ENCODE measurements at places on chromosomes 3 and 15.

- no peak for DNase-seq
Observed at GRCh38 chr3:57709031-57709430, 16.2 kb upstream of the DENND6A start.

- no peak for DNase-seq
Observed at GRCh38 chr15:31298707-31299172, 27.9 kb upstream of the KLF13 start.

DNA sequence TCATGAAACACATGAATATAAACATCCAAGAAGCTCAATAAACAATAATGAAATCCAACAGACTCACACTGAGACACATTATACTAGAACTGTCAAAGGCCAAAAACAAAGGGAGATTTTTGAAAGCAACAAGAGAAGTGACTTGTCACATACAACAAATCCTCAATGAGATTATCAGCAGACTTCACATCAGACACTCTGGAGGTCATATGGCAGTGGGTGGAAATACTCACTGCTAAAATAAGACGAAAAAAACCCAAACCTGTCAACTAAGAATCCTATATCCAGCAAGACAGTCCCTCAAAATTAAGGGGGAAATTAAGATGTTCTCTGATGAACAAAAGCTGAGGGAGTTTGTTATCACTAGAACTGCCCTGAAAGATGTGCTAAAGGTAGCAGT is 125.4 kb upstream of the MELTF start:
- DNase-seq = no peak

DNA sequence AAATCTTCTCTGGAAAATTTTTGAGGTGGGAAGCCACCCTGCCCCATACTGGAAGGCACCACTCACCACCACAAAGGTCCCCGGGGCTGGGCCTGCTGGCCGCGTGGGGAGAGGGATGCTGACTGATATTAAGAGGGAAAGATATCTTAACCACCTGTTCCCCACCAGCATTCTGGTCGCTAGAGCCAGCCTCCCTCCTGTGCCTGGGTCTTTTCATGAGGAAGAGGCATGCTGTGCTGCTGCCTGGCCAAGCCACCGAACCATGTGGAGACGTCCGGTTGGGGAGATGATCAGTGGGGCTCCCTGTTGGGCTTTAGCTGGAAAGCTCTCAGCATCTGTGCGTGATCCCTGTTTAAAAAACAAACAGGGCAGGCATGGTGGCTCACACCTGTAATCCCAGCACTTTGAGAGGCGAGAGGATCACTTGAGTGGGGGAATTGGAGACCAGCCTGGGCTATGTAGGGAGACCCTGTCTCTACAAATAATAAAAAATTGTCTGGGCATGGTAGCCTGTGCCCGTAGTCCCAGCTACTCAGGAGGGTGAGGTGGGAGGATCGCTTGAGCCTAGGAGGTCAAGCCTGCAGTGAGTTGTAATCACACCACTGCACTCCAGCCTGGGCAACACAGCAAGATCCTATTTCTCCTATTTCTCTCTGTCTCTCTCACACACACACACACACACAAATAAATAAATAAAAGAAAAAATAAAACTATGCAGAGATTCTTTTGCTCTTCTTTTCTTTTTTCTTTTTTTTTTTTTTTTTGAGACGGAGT is 1.0 kb downstream of the KLHL18 start:
- DNase-seq = no peak

- no peak for DNase-seq
Observed at GRCh38 chr3:32208447-32208846, 30.0 kb upstream of the CMTM8 start.

- DNase-seq = no peak
Observed at GRCh38 chr3:127299276-127299675, 11.4 kb upstream of the PRR20G start.

DNA sequence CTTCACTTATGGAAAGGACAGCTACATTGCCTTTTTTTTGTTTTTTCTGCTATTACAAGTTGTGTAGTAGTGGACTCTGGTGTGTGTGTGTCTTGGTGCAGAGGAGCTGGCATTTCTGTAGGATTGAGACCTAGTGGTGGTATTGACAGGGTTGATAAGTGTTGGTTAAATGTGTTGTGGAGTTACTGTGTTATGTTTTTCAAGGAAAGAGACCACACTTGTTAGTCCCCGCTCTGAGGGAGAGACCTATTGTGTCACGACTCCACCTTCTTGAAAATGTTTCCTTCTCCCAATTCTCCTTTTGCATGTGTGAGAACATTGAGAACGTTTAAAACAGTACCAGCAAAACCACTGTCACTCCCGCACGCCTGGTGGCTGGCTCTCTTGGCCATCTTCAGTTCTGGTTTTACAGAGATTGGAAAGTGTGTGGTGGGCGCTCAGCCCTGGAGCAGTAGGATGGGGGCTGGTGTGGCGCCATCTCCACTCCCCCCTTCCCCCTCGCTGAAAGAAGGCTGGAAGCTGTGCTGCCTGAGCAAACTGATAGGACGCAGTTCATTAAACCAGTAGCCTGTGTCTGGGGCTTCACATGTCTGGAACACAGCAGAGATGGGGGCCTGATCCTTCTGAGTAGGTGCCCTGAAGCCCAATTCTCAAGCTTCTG is 5.5 kb downstream of the KLF13 start:
- DNase-seq = no peak

- DNase-seq = no peak
Observed at GRCh38 chr3:10666621-10667020, 149.4 kb upstream of the SLC6A11 start.

- DNase-seq = no peak
Observed at GRCh38 chr3:143070977-143071551, 48.5 kb upstream of the CHST2 start.

DNA sequence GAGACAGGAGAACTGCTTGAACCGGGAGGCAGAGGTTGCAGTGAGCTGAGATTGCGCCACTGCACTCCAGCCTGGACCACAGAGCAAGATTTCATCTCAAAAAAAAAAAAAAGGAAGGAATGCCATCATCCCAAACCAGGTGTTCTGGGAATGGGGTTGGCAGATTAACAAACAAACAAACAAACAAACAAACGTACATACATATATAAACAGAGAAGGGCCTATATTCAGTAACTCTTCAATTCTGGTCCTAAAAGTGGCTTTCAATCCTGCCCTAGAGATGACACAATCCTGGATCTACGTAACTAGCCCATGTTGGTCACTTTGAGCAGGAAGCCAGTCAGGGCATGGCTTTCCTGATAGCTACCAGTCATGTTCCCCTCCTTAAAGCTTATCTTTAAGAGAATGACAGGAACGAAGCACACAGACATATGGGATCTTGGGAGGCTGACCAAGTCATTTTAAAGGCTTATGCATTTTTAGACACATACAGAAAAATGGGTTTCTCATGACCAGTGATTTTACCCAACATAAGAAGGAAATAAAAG is 29.9 kb upstream of the RAB11A start:
- DNase-seq = no peak

DNA sequence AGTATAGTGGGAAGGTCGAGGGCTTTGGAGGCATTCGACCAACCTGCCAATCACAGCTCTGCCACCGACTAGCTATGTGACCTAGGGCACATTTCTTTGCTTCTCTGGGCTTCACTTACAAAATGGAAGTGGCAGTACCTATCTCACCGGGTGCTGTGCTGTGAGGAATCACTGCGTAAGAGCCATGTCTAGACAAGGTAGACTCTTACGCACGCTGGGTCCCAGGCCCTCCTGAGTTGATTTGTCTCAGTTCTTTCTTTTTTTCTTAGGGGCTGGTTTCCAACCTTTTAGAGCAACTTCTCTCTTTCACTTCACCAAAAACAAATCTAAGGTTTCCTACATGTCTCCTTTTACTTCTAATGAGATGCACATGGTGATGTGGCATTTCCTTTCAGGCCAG is 18.8 kb downstream of the CA12 start:
- DNase-seq = no peak

- DNase-seq = no peak
Observed at GRCh38 chr3:151357463-151357850, 27.1 kb downstream of the P2RY12 start.

DNA sequence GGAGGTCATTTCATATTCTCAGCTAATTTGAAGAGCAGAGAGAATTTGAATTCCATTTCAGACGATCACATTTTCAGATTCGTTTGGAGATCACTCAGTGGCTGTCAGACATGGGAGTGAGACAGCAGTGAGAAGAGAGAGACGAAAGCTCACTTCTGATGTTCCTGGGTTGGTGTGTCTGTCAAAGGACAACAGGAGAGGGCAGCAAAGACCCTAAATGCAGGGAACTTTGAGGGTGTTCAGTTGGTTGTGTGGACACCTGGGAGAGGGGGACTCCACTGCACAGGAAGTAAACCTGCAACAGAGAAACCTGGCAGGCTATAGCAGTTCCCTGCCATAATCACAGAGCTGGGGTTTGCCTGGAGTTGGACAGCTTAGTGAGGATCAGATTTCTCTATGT is 675.1 kb downstream of the SQOR start:
- DNase-seq = no peak

DNA sequence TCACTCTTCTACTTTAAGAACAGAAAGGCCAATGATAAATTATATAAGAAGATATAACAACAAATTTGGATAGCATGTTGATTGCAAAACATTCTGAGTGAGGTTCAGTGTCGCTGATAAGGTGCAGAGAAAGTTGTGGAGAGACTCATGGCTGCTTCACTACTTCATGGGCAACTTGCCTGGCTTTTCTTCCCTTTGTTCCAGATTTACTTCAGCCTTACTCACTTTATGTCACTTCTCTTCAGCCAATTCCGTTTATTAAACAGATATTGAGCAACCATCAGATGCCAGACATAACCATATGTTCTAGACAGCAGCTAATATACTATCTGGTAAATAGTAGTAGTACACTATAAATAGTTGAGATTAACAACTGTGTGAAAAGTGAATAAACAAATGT is 150.0 kb upstream of the CHL1 start:
- no peak for DNase-seq
